ENCODE measurements at places on chromosomes 5 and 9. TPM values are rescaled to one million over a fixed set of nuclear protein-coding genes. Genes with fewer than 3 reads are reported as not detected.

GRCh38 chr5:63055421-63055820 is 476.8 kb downstream of the LRRC70 start:
- DNase-seq = no peak

DNA sequence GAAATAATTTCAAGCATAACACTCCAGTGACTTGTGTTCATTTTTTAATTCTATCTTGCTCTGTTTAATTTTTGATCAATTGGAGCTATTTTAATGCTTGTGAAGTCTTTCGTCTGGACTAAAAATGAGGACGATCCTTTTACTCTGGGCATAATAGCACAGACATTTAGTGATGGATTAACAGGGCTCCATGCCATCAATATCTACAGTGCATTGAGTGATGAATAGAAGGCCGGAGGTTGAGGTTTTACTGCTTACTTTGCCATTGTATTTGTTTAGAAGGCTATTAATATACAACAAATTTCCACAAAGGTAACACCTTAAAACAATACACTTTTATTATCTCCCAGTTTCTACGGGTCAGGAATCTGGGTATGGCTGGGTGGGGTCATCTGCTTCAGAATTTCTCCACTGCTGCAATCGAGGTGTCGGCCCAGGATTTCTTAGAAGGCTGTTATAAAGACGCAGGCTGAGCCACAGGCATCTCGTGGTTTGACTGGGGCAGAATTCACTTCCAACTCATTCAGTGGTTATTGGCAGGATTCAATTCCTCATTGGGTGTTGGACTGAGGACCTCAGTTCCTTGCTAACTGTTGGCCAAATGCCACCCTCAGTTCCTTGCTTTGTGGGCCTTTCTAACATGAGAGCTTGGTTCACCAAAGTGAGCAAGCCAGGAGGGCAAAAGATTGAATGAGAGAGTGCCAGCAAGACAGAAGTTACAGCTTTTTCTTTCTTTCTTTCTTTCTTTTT is 265.4 kb upstream of the VLDLR start:
- DNase-seq = no peak

Gene DNM1
- total RNA-seq = 68.3 TPM

Gene KCNV2
- not detected for total RNA-seq

DNA sequence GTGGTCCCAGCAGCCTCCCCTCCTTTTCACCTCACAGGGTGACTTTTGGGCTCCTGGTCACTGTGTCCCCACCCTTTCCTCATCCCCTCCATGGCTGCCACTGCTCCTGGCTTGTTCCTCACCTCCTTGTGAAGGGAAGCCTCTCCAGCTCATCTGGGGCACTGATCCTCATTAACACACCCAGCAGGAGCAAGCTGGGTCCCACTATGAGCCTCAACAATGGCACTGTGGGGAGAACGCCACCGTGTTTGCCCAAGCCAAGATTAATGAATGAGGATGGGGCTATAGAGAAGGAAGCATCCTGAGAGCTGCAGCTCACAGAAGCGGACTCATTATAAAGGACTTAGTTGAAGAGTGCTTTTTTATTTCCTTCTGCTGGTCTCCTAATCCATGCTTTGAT is 118.4 kb downstream of the MARCHF11 start:
- DNase-seq = no peak

All from urinary bladder (tissue), 4 donors.